ENCODE measurements at places on chromosomes 3 and 15. TPM values are rescaled to one million over a fixed set of nuclear protein-coding genes. Genes with fewer than 3 reads are reported as not detected.

SERPINI1 gene
- 4.4 TPM for total RNA-seq

GUCA1C gene
- not detected for total RNA-seq

BDH1 gene
- total RNA-seq = 60.6 TPM

ANKRD63 gene
- not detected for total RNA-seq

GP5 gene
- total RNA-seq = not detected

C3orf85 gene
- not detected for total RNA-seq

IQCF5 gene
- total RNA-seq = not detected

PLA2G4F gene
- 26.2 TPM for total RNA-seq

SLC38A3 gene
- not detected for total RNA-seq

TMEM40 gene
- 43.9 TPM for total RNA-seq

KIF15 gene
- total RNA-seq = 3.2 TPM

DNA sequence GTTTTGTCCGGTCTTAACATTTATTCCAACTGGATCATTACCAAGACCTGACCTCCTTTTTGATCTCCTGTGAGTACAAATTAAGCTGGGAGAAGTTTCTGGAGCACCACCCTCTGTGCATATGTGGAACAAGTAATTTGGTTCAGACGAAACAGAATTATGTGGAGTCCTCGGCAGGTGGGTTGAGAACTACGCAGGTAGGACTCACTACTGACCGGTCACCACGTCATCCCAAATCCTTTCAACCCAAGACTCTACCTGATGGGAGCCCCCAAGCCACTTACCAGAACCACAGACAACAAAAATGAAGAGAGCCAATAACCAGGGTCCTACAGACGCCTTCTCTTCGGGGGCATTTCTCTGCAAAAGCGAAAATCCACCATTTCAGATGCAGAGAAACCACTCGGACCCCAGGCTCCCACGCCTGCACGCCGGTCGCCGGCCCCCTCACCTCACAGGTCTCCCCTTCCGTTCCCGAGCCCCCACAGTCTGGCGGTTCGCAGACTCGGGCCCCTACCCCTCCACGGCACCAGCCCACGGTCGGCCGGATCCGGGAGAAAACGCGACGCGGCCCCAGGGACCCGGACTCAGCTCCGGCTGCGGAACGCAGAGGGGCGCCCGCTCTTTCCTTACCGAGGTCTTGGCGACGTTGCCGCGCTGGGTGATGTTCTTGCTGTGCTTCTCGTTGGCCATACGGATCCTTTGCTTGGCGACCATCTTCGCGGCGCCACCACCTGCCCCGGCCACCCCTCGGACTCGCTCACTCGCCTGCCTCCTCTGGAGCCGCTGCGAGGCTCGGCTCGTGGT lies 674 bp downstream of the SERP1 start:
- peak; percentile 16 for DNase-seq
- peak overlapping the region; percentile 100 for H3K27ac ChIP-seq
- H3K36me3 ChIP-seq = peaks cover 3% of the 10 kb centered on the region
- peaks cover 25% of the 10 kb centered on the region for H3K4me1 ChIP-seq
- peak overlapping the region; percentile 67 for H3K4me3 ChIP-seq
- no peaks in the 10 kb centered on the region for H3K27me3 ChIP-seq

DNA sequence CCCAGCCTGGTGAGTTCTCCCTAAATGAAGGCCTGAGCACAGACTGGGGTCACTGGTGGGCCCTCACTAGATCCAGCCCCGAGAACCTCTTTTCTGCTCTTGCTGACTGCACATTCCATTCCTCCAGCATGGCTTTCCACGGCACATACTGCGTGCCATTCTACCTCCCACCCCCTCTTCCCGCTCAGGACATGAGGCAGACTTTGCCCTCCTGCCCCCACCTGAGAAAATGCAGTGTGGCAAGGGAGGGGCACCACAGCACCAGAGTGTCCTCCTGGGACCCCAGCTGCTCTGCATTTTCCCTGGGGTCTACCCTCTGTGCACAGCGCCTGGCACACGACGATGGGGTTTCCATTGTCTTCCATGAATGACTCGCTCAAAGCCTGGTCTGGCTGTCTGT lies 6.1 kb upstream of the SLCO2A1 start:
- H3K27me3 ChIP-seq = peaks cover 5% of the 10 kb centered on the region
- no peak overlapping the region for H3K4me3 ChIP-seq
- no peak for DNase-seq
- no peaks in the 10 kb centered on the region for H3K36me3 ChIP-seq
- no peak overlapping the region for H3K27ac ChIP-seq

GRCh38 chr3:192570821-192571791 lies 156.2 kb downstream of the FGF12 start:
- DNase-seq = no peak
- H3K4me3 ChIP-seq = peak overlapping the region; percentile 22
- H3K36me3 ChIP-seq = no peaks in the 10 kb centered on the region
- H3K4me1 ChIP-seq = no peaks in the 10 kb centered on the region
- H3K27ac ChIP-seq = no peak overlapping the region
- no peaks in the 10 kb centered on the region for H3K27me3 ChIP-seq

DNA sequence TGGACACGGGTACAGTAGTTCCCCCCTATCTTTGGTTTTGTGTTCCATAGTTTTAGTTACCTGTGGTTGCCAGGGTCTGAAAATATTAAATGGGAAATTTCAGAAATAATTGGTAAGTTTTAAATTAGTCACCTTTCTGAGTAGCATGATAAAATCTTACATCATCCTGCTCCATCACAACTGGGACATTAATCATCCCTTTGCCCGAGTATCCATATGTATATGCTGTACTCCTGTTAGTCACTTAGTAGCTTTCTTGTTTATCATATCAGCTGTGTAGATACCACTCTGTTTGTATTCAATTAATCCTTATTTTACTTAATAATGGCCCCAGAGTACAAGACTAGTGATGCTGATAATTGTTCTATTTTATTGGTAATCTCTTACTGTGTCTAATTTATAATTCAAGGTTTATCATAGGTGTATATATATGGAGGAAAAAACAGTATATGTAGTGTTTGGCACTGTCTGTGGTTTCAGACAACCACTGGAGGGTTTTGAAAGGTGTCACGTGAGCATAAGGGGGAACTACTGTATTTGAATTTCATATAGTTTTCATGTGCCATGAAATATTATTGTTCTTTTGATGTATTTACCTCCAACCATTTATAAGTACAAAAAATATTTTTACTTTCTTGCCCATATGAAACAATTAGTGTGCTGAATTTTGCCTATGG lies 41.4 kb downstream of the CTDSPL2 start:
- H3K4me1 ChIP-seq = no peaks in the 10 kb centered on the region
- no peak for DNase-seq
- no peaks in the 10 kb centered on the region for H3K36me3 ChIP-seq
- H3K27me3 ChIP-seq = no peaks in the 10 kb centered on the region
- H3K4me3 ChIP-seq = no peak overlapping the region
- no peak overlapping the region for H3K27ac ChIP-seq

- H3K4me3 ChIP-seq = no peak overlapping the region
- no peak for DNase-seq
- no peaks in the 10 kb centered on the region for H3K27me3 ChIP-seq
- H3K27ac ChIP-seq = no peak overlapping the region
- no peaks in the 10 kb centered on the region for H3K4me1 ChIP-seq
Observed at GRCh38 chr15:85289677-85290365, 90.6 kb upstream of the AKAP13 start.

GRCh38 chr3:10758304-10759037 lies 57.6 kb upstream of the SLC6A11 start:
- no peak overlapping the region for H3K27ac ChIP-seq
- no peaks in the 10 kb centered on the region for H3K36me3 ChIP-seq
- DNase-seq = no peak
- no peak overlapping the region for H3K4me3 ChIP-seq
- no peaks in the 10 kb centered on the region for H3K27me3 ChIP-seq
- H3K4me1 ChIP-seq = no peaks in the 10 kb centered on the region

- H3K36me3 ChIP-seq = no peaks in the 10 kb centered on the region
- no peaks in the 10 kb centered on the region for H3K4me1 ChIP-seq
- no peak overlapping the region for H3K4me3 ChIP-seq
- no peaks in the 10 kb centered on the region for H3K27me3 ChIP-seq
- DNase-seq = no peak
Observed at GRCh38 chr15:64938192-64938591, 26.5 kb downstream of the ANKDD1A start.

- no peaks in the 10 kb centered on the region for H3K27me3 ChIP-seq
- no peak for DNase-seq
- peak overlapping the region; percentile 74 for H3K27ac ChIP-seq
- H3K4me1 ChIP-seq = peaks cover 61% of the 10 kb centered on the region
Observed at GRCh38 chr15:60932051-60932915, 296.8 kb downstream of the RORA start.

- H3K4me1 ChIP-seq = no peaks in the 10 kb centered on the region
- H3K27me3 ChIP-seq = no peaks in the 10 kb centered on the region
- no peak overlapping the region for H3K4me3 ChIP-seq
- H3K36me3 ChIP-seq = no peaks in the 10 kb centered on the region
- no peak overlapping the region for H3K27ac ChIP-seq
- no peak for DNase-seq
Observed at GRCh38 chr3:137582484-137582883, 181.6 kb upstream of the SOX14 start.

GRCh38 chr15:47339800-47340570 lies 377.3 kb upstream of the SEMA6D start:
- no peaks in the 10 kb centered on the region for H3K36me3 ChIP-seq
- no peaks in the 10 kb centered on the region for H3K4me1 ChIP-seq
- no peak overlapping the region for H3K27ac ChIP-seq
- H3K27me3 ChIP-seq = no peaks in the 10 kb centered on the region
- no peak overlapping the region for H3K4me3 ChIP-seq

DNA sequence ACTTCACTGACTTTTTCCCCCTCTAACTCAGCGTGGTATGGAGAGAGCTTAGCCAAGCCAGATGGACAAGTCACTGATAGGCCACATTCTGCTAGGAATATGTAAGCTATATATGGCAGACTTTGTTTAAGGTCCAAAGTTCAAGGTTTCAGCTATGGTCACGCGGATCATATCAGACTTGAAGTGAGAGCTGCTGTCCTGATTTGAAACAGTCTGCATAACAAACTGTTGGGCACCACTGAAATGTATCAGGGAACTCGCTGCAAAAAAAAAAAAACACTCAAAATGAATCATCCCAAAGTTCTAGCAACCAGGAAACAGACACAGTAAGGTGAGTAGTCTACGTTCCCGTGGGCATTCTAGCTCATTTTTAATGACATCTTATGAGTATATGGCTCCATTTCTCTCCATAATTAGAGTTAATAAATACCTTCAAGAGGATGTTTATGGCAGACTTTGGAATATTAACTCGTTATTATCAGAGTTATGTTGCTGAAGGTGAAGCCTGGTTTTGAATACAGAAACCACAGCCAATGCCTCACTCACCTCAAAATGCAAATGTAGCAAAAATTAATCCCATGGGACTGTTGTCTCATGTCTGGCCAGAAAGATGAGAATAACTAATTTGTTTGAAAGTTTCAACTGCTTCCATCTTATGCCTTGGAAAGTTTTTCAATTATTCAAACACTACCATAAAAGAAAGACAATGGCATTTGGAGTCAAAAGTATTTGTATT lies 12.3 kb downstream of the DPH3 start:
- H3K4me1 ChIP-seq = peaks cover 12% of the 10 kb centered on the region
- peaks cover 4% of the 10 kb centered on the region for H3K27me3 ChIP-seq
- H3K4me3 ChIP-seq = no peak overlapping the region
- H3K36me3 ChIP-seq = no peaks in the 10 kb centered on the region
- H3K27ac ChIP-seq = no peak overlapping the region

DNA sequence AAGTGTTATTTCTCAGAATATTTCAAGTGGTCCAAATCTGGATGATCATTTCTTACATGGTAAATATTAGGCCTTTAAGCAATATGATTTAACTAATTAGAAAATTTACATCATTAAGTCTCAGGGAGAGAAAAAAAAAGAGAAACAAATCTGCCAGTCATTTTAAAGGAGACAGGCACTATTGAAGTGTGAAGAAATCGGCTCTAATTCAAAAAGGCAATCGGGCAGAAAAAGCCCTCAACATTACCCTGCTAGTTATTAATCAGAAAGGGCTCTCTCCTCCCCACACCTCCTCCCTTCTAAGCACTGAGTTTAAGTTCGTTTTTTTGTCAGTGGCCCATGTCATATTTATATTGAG lies 215.9 kb downstream of the MEIS2 start:
- H3K4me3 ChIP-seq = no peak overlapping the region
- no peak for DNase-seq
- H3K4me1 ChIP-seq = peaks cover 53% of the 10 kb centered on the region
- no peaks in the 10 kb centered on the region for H3K27me3 ChIP-seq
- peak overlapping the region; percentile 8 for H3K27ac ChIP-seq

GRCh38 chr3:170689893-170690660 lies 104.2 kb upstream of the SLC7A14 start:
- peak overlapping the region; percentile 28 for H3K27ac ChIP-seq
- no peaks in the 10 kb centered on the region for H3K36me3 ChIP-seq
- H3K27me3 ChIP-seq = no peaks in the 10 kb centered on the region
- peaks cover 21% of the 10 kb centered on the region for H3K4me1 ChIP-seq

DNA sequence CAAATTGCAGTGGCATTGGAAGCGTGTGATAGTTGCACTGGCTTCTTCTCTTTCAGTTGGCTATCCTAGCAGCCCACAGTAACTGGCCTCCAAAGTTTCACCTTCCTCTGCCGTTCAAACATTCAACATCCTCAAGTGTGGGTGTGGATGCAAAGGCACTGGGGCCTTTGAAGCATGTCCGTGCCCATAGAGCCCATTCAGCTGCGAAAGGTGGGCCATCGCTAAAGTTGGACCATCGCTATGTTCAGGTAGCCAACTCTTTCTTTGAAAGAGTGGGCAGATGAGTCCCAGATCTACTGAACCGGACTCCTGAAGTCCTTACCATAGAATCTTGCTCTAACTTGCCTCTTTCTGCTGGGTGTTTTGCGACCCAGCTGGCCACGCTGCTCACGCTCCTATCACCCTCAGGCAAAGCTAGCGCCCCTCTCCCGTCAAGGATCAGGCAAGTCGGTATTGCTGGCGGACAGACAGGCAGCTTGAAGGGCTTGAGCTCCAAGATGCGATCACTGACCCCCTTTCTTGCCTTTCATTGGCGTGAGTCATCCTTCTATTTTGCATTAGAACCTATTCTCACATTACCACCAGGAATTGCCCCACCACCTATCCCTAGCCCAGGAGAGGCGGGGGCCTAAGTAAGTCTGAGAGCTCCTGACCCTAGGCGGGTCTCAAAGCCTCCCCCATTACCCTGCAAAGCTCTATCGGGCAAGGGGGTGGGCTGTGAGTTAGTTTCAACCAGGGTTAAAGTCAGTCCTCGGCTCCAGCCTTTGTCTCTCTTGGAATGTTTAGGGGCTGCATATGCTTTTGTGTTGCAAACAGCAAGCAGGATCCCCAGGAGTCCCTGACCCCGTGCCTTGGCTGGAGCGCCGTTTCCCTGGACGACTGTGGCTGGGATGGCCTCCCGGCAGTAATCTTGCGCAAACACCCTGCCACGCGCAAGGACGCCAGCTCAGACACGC lies 28.7 kb downstream of the ZIC4 start:
- no peaks in the 10 kb centered on the region for H3K36me3 ChIP-seq
- peaks cover 100% of the 10 kb centered on the region for H3K27me3 ChIP-seq
- H3K27ac ChIP-seq = no peak overlapping the region
- no peaks in the 10 kb centered on the region for H3K4me1 ChIP-seq
- H3K4me3 ChIP-seq = no peak overlapping the region

- no peaks in the 10 kb centered on the region for H3K36me3 ChIP-seq
- H3K4me1 ChIP-seq = no peaks in the 10 kb centered on the region
- no peak overlapping the region for H3K4me3 ChIP-seq
- DNase-seq = no peak
- no peak overlapping the region for H3K27ac ChIP-seq
Observed at GRCh38 chr3:186342197-186342596, 19.8 kb downstream of the DGKG start.

- no peaks in the 10 kb centered on the region for H3K27me3 ChIP-seq
- peak overlapping the region; percentile 92 for H3K27ac ChIP-seq
- DNase-seq = no peak
- no peaks in the 10 kb centered on the region for H3K4me1 ChIP-seq
- peaks cover 4% of the 10 kb centered on the region for H3K36me3 ChIP-seq
Observed at GRCh38 chr3:188220097-188220788, 66.3 kb downstream of the LPP start.

GRCh38 chr3:3172627-3173026 lies 6.9 kb downstream of the CRBN start:
- no peaks in the 10 kb centered on the region for H3K27me3 ChIP-seq
- H3K4me3 ChIP-seq = no peak overlapping the region
- no peak for DNase-seq
- no peaks in the 10 kb centered on the region for H3K4me1 ChIP-seq
